ENCODE measurements at places on chromosomes 11 and 22.

- no peak overlapping the region for H3K27ac ChIP-seq
- no peak for DNase-seq
- no peaks in the 10 kb centered on the region for H3K36me3 ChIP-seq
- no peak overlapping the region for H3K4me3 ChIP-seq
- H3K27me3 ChIP-seq = no peaks in the 10 kb centered on the region
These were observed 532.8 kb downstream of the OPCML start for GRCh38 chr11:132999516-132999915.

DNA sequence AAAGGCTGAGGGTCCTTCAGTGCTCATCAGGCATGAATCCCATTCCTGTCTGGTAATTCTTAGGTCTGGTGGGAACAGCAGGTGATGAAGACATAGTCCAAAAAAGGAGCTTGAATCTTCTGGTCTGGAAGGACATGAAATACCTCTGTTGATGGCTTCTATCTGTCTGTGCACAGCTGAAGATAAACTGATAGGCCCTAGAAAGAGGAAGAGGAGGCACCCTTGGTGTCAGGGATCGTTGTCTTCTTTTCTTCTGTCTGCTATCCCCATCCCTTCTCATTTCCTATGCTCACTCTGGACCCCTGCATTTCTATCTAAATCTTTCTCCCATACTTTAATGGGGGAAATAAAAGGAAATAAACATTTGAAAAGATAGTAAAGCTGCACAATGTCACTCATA lies 9.4 kb downstream of the AGBL2 start:
- H3K36me3 ChIP-seq = no peaks in the 10 kb centered on the region
- H3K4me1 ChIP-seq = no peaks in the 10 kb centered on the region
- H3K4me3 ChIP-seq = no peak overlapping the region

GRCh38 chr11:96051820-96052219 lies 127.9 kb upstream of the MTMR2 start:
- no peak overlapping the region for H3K4me3 ChIP-seq
- DNase-seq = no peak
- peaks cover 4% of the 10 kb centered on the region for H3K4me1 ChIP-seq
- no peaks in the 10 kb centered on the region for H3K27me3 ChIP-seq

DNA sequence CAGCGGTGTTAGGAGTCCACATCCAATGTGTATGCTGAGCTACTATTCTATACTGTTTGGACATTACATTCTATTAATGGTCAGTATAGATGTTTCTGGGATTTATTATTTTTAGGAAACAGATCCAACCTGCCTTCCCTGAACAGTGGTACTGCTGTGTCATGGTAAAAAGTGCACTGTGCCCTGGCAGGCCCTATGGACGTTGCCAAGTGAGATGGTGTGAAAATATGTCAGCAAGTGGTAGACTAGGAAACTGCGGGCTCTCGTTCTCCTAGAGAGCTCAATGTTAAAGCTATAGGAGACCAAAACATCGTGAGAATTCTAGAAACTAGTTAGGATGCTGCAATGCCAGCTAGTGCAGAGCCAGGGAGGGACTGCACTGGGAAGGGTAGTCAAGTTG lies 26.0 kb upstream of the CYP2D6 start:
- peaks cover 13% of the 10 kb centered on the region for H3K36me3 ChIP-seq
- no peaks in the 10 kb centered on the region for H3K4me1 ChIP-seq
- H3K4me3 ChIP-seq = no peak overlapping the region
- no peaks in the 10 kb centered on the region for H3K27me3 ChIP-seq
- DNase-seq = no peak

DNA sequence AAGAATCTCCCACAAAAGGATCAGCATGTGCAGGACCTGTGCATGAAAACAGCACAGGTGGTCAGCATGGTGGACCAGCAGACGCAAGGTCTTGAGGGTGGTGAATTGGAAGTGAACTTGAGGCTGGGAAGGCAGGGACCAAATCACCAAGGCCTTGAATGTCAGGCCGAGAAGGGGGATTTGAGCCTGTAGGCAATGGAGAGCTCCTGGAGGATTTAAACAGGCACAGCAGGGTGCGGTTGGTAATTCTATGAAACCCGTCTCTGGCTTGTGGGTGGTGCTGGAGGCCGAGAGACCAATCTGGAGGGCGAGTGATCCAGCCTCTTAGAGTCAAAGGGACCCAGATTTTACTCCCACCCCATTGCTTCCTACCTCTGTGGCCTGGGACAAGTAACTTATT lies 2.4 kb downstream of the TSKU start:
- no peaks in the 10 kb centered on the region for H3K27me3 ChIP-seq
- H3K27ac ChIP-seq = peak overlapping the region; percentile 34
- no peaks in the 10 kb centered on the region for H3K36me3 ChIP-seq
- H3K4me1 ChIP-seq = peaks cover 21% of the 10 kb centered on the region
- no peak overlapping the region for H3K4me3 ChIP-seq

- no peak overlapping the region for H3K4me3 ChIP-seq
- no peaks in the 10 kb centered on the region for H3K27me3 ChIP-seq
- no peak overlapping the region for H3K27ac ChIP-seq
- no peak for DNase-seq
- H3K4me1 ChIP-seq = no peaks in the 10 kb centered on the region
- no peaks in the 10 kb centered on the region for H3K36me3 ChIP-seq
These were observed 17.5 kb upstream of the EHF start for GRCh38 chr11:34603129-34604001.

DNA sequence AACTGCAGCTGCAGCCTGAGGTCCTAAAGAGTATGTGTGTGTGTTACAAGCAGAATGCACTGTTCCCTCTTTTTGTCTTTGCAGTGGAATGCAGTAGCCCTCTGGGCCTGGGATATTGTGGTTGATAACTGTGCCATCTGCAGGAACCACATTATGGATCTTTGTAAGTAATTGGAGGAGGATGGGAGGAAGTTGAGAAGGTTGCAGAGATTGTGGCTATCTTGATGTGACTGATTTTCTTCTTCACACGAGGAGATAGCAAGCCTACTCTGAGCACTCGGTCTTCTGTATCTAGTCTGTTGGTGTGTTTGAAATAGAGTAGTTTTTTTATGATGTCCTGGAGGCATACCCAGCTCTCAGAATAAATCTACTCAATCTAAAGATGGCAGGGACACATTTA lies 2.3 kb downstream of the RBX1 start:
- no peak overlapping the region for H3K27ac ChIP-seq
- H3K4me3 ChIP-seq = no peak overlapping the region
- peaks cover 12% of the 10 kb centered on the region for H3K36me3 ChIP-seq
- H3K4me1 ChIP-seq = peaks cover 3% of the 10 kb centered on the region
- no peaks in the 10 kb centered on the region for H3K27me3 ChIP-seq

DNA sequence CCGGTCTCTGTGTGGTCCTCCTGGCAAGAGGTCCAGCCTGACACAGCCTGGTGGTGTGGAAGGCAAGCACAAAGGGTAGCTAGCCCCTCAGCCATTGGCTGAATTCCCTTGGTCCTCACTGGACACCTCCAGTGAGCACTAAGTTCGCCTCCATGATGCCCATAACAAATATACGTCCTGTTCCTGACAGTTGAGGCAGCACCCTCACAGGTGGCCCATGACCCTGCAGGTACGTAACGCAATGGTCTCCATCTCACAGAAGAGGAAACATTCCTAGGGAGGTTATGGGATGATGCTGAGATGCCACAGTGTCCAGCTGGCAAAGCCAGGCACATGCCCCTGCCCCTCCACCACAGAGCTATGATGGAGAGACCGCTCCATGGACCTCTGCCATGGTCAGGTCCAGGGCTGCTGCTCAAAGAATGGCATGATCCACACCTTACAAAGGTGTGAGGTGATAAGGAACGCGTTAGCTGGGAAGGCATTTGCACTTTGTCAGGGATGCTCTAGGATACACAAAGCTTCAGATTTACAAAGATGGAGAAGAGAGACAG lies 1.4 kb upstream of the GNAZ start:
- H3K27ac ChIP-seq = no peak overlapping the region
- no peaks in the 10 kb centered on the region for H3K27me3 ChIP-seq
- peaks cover 10% of the 10 kb centered on the region for H3K4me1 ChIP-seq
- peak; percentile 56 for DNase-seq

GRCh38 chr11:29173660-29174062 lies 843.2 kb downstream of the KCNA4 start:
- H3K4me1 ChIP-seq = no peaks in the 10 kb centered on the region
- no peaks in the 10 kb centered on the region for H3K27me3 ChIP-seq
- H3K36me3 ChIP-seq = no peaks in the 10 kb centered on the region
- no peak overlapping the region for H3K4me3 ChIP-seq

DNA sequence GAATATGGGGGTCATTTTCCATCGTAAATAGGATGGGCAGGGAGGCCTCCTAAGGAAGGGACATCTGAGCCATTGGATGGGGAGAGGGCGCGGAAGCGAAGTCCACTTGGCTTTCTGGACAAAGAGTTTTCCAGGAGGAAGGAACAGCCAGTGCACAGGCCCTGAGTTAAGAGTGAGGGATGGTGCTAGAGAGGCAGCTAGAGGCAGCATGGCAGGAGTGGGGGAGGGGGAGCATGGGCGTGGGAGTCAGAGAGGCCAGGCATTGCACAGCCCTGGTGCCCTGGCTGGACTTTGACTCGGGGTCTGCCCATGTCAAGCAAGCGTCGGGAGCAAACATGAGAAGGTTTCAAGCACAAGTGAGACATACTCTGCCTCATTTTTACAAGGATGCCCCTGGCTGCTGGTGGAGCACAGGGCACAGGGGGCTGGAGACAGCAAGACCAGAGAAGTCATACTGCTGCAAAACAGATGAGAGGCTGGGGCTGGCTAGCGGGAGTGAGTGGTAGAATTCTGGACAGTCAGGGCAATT lies 9.0 kb downstream of the GNAZ start:
- no peaks in the 10 kb centered on the region for H3K4me1 ChIP-seq
- no peaks in the 10 kb centered on the region for H3K27me3 ChIP-seq
- no peak for DNase-seq
- H3K36me3 ChIP-seq = no peaks in the 10 kb centered on the region

GRCh38 chr11:118641397-118642019 lies 34.1 kb downstream of the PHLDB1 start:
- no peak overlapping the region for H3K4me3 ChIP-seq
- H3K27ac ChIP-seq = no peak overlapping the region
- no peaks in the 10 kb centered on the region for H3K27me3 ChIP-seq
- H3K4me1 ChIP-seq = no peaks in the 10 kb centered on the region
- H3K36me3 ChIP-seq = peaks cover 68% of the 10 kb centered on the region

DNA sequence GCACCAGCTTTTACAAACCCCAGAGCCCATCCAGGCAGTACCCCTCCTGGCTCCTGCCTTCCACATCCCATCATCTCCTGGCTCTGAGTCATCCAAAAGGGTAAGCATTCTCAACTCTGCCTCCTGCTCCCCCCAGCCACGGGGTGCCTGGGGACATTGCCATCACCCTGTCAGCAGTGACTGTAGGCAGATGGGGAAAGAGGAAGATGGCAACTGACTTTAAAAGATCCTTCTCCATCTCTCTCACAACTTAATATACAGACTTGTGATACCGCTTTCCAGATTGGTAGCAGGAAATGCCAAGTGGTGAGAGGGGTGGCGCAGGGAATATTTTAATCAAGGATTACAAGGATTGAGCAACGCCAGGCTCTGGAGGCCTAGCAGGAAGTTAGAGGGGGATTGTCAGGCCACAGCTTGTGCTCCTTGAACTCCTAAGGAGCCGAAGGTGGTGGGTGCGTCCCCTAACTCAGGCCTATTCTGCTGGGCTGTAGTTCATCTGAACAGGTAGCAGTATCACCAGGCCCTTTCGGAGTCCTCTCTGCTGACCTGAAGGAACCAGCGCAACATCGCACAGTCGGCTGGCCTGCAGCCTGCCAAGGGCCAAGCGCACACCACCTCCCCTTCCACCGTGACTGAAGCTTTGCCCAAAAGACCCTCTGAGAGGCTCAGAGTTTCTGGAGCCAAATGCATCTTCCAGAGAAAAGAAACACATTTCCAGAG lies 83.3 kb downstream of the ZC3H12C start:
- DNase-seq = no peak
- H3K27me3 ChIP-seq = no peaks in the 10 kb centered on the region
- H3K36me3 ChIP-seq = no peaks in the 10 kb centered on the region
- H3K4me1 ChIP-seq = no peaks in the 10 kb centered on the region

GRCh38 chr11:10439351-10439750 lies 15.7 kb upstream of the AMPD3 start:
- no peak overlapping the region for H3K27ac ChIP-seq
- H3K36me3 ChIP-seq = no peaks in the 10 kb centered on the region
- DNase-seq = no peak
- H3K4me3 ChIP-seq = no peak overlapping the region

- peak overlapping the region; percentile 51 for H3K27ac ChIP-seq
- DNase-seq = no peak
- H3K36me3 ChIP-seq = peaks cover 66% of the 10 kb centered on the region
- H3K4me1 ChIP-seq = no peaks in the 10 kb centered on the region
- H3K4me3 ChIP-seq = no peak overlapping the region
- H3K27me3 ChIP-seq = no peaks in the 10 kb centered on the region
These were observed 31.6 kb downstream of the UQCR10 start for GRCh38 chr22:29798801-29799200.

GRCh38 chr11:133337951-133338418 lies 194.3 kb downstream of the OPCML start:
- no peaks in the 10 kb centered on the region for H3K27me3 ChIP-seq
- no peak overlapping the region for H3K27ac ChIP-seq
- H3K4me1 ChIP-seq = no peaks in the 10 kb centered on the region
- H3K36me3 ChIP-seq = no peaks in the 10 kb centered on the region
- DNase-seq = no peak
- no peak overlapping the region for H3K4me3 ChIP-seq

GRCh38 chr11:11416917-11417316 lies 63.9 kb upstream of the CSNK2A3 start:
- peaks cover 14% of the 10 kb centered on the region for H3K4me1 ChIP-seq
- H3K36me3 ChIP-seq = no peaks in the 10 kb centered on the region
- no peaks in the 10 kb centered on the region for H3K27me3 ChIP-seq
- no peak overlapping the region for H3K4me3 ChIP-seq
- DNase-seq = no peak
- H3K27ac ChIP-seq = peak overlapping the region; percentile 84

DNA sequence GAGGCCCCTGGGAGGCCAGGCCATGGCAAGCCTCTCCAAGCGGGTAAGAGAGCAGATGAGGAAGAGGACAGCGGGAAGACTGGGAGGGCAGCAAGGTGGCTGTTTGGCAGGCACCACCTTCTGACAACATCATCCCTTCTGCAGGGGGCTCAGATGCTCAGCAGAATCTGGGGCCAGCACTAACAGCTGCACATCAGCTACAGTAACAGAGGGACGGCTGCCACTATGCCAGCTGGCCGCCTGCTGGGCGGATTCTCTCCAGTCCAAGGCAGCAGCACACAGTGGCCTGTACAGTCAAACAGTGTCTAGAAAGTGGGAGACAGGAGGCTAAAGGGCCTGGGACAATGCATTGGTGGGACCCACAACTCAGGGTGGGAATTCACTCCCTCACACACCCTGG lies 10.7 kb upstream of the TXN2 start:
- H3K4me3 ChIP-seq = no peak overlapping the region
- H3K27ac ChIP-seq = no peak overlapping the region
- H3K27me3 ChIP-seq = no peaks in the 10 kb centered on the region
